ENCODE measurements at places on chromosomes 7 and 10.

- no peak for DNase-seq
Measured at GRCh38 chr7:135150072-135150782, 2.4 kb downstream of the TMEM140 start.

DNA sequence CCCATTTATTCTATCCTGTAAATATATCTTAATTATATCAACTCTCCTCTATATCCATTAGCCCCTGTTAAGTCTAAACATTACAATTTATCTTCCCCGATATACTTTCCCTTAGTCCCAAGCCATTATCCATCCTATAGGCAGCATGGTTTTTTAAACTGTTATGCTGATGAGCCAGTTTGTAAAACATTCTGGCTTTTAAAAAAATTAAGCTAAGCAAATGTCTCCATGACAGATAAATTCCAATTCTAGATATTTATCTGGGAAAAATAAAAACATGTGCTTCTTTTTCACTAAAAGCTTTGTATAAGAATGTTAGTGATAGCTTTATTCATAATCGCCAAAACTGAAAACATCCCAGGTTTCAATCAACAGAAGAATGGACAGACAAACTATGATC, 183.2 kb upstream of the GNAI1 start:
- DNase-seq, result no peak

- no peak for DNase-seq
Measured at GRCh38 chr7:135771051-135771450, 22.4 kb upstream of the FAM180A start.

GRCh38 chr10:85151506-85151905, 823.1 kb downstream of the CCSER2 start:
- DNase-seq, result no peak

GRCh38 chr7:88042157-88042556, 108.1 kb downstream of the ADAM22 start:
- no peak for DNase-seq

DNA sequence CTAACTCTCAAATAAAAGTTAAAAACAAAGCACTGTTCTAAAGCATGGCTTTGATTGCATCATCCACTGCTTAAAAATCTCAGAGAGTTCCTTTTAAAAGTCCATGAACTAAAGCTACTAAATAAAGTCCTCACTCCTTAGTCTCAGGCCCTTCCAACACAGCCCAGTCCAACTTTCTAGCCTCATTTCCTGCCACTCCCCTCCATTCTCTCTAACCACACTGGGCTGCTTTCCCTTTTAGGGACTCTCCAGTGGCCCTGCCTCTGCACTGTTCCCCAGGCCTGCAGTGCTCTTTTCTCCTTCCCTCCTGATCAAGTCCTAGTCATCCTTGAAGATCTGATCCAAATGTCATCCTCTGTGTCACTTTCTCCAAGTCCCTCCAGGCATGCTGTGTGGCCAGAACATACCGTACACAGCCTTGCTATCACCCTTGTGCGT, 56.9 kb upstream of the PPP1R3C start:
- DNase-seq, result no peak

GRCh38 chr7:64046041-64046389, 781 bp downstream of the ZNF727 start:
- DNase-seq, result no peak

GRCh38 chr7:36851382-36851781, 127.1 kb upstream of the AOAH start:
- DNase-seq, result no peak

DNA sequence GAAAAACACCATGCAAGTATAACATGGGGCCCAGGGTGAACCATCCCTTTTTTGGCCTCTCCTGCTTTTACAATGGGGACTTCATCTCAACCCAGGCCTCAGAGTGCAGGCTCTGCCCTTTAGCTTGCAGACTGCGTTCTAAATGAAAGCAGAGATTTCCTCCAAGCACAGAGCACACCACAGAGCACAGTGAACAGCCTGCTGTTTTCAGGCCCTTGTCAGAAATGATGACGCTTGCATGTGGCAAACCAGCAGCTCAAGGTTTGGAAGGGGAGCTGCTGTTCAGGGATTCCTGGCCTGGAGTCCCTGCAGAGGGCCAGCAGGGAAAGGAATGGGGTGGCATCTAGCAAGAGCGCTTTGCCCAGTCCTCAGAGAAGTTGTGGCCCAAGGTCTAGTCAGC, 167.3 kb upstream of the CDCA7L start:
- DNase-seq, result no peak

GRCh38 chr10:77550378-77550777, 87.2 kb downstream of the KCNMA1 start:
- no peak for DNase-seq

DNA sequence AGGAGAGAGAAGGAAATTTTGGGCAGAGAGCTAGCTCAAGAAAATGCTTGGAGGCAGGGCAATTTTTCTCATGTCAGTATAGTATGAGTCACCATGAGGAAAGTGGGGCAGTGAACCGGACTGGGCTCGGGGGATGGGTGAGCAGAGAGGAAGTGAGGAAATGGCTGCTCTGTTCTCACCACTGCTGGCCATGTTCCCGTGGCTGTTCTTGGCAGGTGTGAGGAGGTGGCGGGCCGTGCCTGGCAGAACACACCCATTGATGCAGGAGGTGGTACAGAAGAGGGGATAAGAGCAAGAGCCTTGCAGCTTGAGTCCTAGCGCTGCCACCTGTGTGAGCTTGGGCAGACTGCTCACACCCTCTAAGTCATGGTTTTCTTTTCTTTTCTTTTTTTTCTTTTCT, 304.4 kb upstream of the LYZL1 start:
- no peak for DNase-seq

GRCh38 chr10:123559066-123559822, 106.9 kb upstream of the GPR26 start:
- DNase-seq, result peak; percentile 35

DNA sequence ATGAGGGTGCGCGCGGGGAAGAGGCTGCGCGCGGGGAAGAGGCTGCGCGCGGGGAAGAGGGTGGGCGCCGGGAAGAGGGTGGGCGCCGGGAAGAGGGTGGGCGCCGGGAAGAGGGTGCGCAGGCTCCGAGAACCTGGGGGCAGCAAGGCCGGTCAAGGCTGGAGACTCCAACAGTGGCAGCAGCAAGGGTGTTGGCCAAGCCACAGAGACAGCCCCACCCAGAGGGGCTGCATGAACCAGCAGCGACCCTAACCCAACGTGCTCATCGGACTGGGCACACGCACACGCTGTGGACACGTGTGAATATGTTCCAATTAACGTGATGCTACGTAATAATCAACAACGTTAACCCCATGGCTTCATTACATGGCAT, 48.8 kb downstream of the DIP2C start:
- DNase-seq, result no peak

- no peak for DNase-seq
Measured at GRCh38 chr7:46007990-46008643, 87.0 kb upstream of the IGFBP3 start.

DNA sequence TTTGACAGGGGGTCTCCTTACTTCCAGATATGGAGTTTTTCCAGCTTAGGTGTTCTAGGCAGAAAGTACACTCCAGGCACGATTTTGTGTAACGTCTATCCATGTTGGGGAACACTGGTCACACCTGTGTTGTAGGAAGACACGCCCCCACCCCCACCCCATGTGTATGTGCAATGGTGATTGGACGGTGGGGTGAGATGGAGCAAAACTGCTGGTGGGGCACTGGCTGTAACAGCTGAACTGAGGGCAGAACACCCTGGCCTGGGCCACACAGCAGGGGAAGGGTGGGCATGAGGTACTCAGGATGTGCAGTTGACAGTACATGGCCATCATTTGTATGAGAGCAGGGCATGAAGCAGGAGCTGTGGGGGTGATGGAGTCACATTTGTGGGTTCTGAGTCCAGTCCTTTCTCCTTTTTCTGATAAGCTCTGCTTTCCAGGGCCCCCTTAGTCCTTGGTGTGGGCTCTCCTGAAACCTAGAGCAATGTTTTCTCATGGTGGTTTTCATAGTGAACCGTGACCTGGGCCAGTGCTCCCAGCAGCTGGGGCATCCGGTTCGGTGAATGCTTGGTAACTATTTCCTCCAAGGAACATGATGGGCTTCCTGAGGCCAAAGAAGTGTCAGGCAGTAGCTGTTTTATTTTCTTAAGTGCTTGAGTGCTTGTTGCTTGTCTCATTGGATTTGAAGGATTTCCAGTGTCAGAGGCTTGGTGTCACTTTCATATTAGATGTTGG, 63.4 kb upstream of the AQP1 start:
- DNase-seq, result no peak

GRCh38 chr7:23965296-23965695, 255.3 kb downstream of the STK31 start:
- DNase-seq, result no peak

DNA sequence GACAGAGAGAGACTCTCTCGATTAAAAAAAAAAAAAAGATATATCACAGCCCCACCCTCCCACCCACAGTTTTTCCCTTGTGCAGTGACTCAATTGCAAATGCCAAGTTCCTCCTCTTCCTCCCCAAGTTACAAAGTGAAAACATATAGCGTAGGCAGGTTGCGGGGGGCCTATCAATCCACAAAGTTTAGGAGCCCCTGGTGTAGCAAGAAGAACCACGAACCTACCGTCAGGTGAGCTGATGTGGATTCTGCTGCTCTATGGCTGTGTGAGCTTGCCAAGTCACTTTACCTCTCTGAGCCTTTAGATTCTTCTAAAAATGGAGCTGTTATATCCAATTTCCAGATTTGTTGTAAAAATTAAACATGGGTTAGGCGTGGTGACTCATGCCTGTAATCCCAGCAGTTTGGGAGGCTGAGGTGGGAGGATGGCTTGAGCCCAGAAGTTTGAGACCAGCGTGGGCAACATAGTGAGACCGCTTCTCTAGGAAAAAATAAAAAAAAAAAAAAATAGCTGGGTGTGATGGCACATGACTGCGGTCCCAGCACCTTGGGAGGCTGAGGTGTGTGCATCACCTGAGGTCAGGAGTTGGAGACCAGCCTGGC, 8.2 kb upstream of the RHBDD2 start:
- peak; percentile 32 for DNase-seq

GRCh38 chr7:123974326-123974908, 49.4 kb downstream of the SPAM1 start:
- no peak for DNase-seq

DNA sequence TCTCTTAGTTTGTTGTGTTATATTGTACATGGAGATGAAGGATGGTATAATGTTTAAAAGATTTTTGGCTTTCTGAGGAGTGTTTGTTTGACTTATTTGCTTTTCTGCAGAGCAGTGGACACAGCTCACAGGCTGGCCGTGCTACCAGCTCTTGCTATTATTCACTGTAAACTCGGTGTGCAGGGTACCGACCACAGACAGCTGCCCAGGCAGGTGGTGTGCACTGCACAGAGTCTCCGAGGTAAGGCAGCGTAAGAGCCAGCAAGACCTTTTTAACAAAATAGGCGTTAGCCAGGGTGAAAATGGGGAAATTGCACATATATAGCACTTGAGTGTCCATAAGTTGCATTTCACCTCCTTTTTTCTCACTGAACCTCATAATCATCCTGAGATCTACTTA, 438.0 kb downstream of the CNTNAP2 start:
- no peak for DNase-seq

- DNase-seq, result no peak
Measured at GRCh38 chr10:58384095-58384494, 1.1 kb upstream of the TFAM start.

- no peak for DNase-seq
Measured at GRCh38 chr10:9605231-9605630, 1412.4 kb upstream of the CELF2 start.

GRCh38 chr10:79270466-79271246, 76.6 kb upstream of the PPIF start:
- no peak for DNase-seq

DNA sequence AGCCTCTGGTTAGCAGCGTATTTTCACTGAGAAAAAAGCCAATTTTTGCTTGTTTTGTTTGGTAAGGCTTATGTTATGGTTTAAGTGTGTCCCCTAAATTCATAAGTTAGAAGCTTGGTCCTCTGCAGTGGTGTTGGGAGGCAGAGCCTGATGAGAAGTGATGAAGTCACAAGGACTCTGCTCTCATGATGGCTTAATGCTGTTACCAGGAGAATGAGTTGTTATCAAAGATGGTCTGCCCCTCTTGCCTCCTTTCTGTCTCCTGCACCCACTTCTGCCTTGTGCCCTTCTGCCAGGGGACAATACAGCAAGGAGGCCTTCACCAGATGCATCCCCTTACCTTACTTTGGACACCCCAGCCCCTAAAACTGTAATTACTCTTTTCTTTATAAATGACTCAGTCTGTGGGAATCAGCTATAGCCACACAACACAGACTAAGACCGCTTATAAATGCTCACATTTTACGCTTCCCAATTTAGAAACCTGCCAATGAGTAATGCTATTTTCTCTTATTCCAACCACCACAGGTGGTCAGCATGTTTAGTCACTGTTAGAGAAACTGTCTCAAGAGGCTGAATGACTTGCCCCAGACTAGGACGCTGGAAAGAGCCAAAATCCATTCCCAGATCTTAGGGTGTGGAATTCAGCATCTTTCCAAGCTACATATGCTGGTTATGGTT, 6.1 kb upstream of the PKD1L1 start:
- no peak for DNase-seq

- no peak for DNase-seq
Measured at GRCh38 chr10:93080350-93081046, 6.8 kb downstream of the CYP26A1 start.

DNA sequence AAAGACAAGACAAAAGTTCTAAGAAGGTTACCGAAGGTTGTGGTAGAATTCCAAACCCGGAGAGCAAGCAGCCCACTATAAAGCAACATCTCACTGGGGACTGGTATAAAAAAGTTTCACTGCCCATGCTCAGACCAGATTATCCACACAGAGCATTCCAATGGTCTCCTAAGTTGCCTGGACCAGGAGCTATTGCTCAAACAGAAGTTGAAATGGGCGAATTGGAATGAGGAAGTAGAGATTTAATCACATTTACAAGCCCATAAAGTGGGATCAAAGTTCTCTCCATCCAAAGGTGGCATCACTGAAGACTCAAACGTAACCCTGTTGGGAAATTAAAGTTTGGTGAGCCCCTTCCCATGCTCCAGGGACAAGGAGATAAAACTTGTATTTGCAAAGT, 19.8 kb downstream of the OR2F1 start:
- DNase-seq, result no peak

- DNase-seq, result no peak
Measured at GRCh38 chr10:131872827-131873375, 27.9 kb upstream of the PPP2R2D start.

- DNase-seq, result no peak
Measured at GRCh38 chr7:134105841-134106240, 21.3 kb upstream of the LRGUK start.

DNA sequence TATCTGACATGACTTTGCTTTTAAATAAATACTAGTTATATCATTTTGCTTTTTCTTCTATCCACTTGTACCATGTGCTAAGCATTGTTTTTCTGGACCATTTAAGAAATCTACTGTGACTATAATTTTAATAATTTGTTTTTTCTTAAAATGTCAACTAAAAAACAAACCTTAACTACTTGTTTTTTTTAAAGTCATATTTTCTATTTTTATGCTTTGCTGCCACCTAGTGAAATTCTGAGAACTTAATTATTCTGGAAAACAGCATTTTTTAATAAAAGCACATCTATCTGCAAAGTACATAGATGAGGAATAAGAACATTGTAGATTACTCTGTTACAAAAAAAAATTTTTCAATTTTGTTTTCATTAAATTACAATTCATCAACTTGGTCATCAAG, 47.4 kb downstream of the ORC5 start:
- DNase-seq, result no peak
